Activated T-cell treated with anti-CD3 and anti-CD28 coated beads, Interleukin-2, amount 50 U/mL, for 4 hours (primary cell): ENCODE measurements at places on chromosomes 11 and 22.

DNA sequence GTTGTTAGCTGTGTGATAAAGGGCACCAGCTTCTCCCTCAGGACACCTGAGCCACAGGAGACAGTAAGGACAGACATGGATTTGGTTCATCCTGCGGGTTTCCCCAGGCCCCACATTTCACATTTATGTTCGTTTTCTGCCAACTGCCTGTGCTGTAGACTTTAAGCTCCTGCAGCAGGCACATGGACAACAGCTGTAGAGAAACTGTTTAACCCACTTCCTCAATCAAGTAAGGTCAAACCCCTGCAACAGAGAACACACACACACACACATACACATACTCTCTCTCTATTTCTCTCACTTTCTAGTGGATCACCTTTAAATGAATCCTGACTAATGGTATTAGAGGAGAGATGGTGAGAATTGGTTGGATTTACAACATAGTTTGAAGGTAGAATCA is 90.7 kb downstream of the C11orf87 start:
- DNase-seq: no peak

DNA sequence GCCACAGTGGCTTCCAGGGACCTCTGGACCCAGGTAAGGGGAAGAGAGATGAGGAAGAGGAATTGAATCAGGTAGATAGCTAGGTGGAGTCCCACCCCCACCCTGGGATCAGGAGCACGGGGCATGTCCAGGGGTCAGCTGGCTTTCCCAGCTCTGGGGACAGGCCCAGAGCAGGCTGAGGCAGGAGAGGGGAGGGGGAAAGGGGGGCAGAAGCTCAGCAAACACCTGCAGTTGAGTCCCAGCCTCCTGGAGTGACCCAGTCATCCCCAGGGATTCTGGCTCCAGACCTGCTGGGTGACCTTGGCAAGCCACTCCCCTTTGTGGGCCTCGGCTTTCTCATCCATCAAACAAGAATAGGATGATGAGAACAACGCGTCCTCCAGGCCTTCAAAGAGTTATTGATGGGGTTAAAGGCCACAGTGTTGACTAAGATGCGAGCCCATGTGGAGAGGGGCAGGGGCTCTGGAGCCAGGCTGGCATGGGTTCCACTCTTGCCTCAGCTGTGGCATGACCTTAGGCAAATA is 16.0 kb downstream of the STARD10 start:
- DNase-seq: no peak

DNA sequence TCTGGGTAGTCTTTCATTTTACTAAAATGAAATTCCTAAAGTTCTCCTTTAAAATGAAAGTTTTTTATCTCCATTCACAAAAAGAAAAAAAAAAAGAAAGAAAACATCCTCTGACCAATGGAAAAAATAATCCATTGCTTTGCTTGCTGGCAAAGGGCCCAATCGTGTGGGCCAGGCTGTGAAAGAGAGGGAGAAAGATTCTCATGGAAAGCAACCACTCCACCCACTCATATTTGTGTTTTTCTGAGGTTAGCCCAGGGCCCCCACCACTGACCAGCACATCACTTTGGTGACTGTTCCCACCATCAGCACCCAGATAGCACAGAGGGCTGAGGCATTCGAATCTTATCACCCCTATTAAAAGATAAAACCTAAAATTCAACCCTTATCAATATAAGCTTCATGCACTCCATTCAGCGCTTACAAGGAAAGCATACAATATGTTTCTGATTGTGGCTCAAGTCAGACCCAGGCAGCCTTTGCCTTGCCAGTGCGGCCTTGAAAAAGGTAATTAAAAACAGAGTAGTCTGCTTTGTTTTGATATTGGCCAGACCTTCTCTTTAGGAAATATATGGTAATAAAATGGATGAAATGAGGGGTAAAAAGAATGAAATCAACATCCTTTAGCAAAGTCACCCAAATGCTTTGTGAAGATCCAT is 192.8 kb downstream of the ETS1 start:
- no peak for DNase-seq

DNA sequence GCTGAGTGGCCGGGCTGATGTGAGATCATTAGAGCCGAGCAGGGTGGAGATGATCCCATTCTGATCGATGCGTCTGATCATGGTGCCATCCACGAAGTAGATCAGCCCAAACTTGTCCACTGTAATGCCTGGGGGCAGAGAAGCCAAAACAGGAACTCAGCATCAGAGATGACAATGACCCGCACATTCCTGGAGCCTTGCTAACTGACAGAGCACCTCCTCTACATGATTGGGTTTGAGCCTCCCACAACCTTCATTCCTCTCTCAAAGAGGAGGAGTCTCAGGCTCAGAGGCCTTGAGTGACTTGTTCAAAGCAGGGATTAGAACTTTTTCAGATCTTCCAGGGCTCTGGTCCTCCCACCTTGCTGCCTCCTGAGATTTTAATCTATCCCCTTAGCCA is 133.7 kb upstream of the NARS2 start:
- no peak for DNase-seq

- DNase-seq: no peak
These were observed 177.3 kb downstream of the GUCY1A2 start for GRCh38 chr11:106840947-106841346.

DNA sequence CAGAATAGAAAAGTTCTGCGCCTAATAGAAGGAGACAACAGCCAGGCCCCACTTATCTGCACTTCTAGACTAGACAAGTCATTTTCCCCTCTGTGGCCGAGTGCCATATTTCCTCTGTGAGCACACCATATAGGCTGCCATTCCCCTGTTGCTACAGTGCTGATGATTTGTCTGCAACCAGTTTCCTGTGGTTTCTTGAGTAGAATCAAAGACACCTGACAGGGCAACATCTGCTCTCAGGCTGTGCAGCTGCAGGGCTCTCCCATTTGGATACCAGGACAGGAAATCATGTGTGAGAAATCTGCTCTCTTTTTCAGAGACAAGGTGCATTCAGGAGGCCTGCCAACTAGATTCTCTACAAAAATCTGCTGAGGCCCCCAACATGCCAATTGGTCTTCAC is 879.3 kb downstream of the DLG2 start:
- no peak for DNase-seq

GRCh38 chr11:1695548-1696108 is 1.4 kb upstream of the KRTAP5-6 start:
- no peak for DNase-seq

DNA sequence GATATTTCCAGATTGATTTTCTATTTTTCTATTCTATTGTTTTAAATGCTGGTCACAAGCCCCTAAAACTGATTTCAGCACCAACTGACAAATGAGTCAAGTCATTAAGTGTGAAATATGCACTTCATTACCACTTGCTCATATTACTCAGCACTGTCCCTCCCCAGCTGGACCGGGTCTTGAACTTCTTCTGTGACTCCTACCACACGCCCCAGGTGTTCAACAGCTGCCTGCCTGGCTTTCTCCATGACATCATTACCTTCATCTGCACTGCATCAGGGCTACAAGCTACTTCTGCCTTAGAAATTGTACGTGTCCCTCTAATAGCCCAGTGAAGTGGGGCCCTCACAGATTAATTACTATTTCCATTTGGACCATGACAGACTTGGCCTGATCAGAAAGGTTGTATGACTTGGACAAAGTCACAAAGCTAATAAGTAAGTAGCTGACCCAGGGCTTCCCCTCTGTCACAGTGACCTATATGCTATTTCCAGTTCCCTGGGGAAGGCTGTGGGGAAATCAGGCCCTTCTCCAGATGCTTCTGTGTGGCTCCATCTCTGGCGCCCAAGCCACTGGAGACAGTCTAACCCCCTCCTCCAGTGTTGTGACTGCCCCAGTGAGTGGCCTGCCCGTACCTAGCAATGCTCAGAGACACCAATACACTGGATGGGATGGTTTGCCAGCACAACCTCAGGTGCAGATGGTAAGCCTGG is 18.1 kb downstream of the TBC1D10A start:
- DNase-seq: no peak

GRCh38 chr22:22133910-22134309 is 110.7 kb upstream of the VPREB1 start:
- DNase-seq: no peak

DNA sequence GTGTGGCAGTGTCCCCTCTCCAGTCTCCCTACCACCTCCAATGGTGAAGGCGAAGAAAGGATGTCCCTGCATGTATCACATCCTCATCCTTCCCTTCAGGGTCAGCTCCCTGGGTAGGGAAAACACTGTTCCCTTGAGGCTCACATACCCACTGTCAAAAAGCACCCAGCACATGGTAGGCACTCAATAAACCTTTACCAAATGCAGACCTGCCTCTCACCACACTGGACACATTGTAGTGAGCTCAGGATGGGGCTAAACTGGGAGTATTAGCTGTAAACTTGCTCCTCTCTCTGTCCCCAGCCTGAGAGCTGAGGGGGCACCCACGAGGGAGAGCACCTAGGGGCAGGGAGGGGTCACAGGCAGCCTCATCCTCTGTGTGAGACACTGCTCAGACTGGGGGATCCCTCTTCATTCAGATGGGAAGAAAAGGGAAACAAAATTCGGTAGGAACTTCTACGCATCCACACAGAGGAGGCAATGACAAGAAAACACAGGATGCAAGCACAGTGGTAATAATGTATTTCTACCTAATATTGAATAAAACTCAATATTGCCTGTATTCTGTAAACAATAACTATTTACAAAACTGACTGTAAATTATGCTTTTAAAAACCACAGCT is 101.6 kb upstream of the TOP3B start:
- no peak for DNase-seq

DNA sequence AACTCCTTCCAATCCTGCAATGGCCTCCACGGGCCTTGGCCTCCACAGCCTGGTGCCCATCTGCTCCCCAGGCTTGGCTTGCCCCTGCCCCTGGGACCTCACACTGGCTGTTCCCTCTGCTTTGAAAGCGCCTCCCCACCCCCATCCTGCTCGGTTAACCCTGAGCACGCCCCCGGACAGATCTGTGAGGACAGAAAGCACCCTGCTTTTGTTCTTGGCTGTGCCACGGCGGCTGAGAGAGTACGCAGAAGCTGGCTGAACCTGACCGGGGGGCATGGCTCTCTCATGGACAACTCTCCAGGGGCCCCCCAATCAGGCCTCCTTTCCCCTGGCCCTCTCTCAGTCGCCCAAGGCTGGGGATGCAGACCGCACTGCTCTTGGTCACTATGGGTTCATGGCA is 20.2 kb upstream of the RASL10A start:
- no peak for DNase-seq

GRCh38 chr11:74777877-74778276 is 29.2 kb downstream of the RNF169 start:
- no peak for DNase-seq

GRCh38 chr22:47190276-47190956 is 428.0 kb downstream of the TBC1D22A start:
- DNase-seq: no peak

GRCh38 chr11:101686514-101686913 is 102.7 kb upstream of the TRPC6 start:
- no peak for DNase-seq

GRCh38 chr11:35815556-35816315 is 128.1 kb upstream of the LDLRAD3 start:
- no peak for DNase-seq

DNA sequence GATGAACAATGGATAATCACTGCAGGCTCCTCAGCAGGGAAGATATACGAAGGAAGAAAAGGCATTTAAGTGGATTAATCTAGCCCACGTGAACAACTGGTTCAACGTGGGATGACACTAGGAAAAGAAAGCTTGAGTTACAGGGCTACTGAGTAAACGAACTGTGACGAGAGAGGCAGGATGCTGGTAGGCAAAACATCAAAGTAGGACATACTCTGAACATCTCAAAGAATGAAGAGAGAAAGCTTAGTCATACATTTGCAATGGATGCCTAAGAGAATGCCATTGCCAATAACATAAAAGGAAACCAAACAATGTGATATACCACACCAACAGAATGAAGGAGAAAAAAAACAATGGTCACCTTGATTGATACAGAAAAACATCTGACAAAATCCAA is 12.9 kb downstream of the USP28 start:
- no peak for DNase-seq

- peak; percentile 35 for DNase-seq
These were observed 616 bp downstream of the BTBD10 start for GRCh38 chr11:13462311-13462900.

GRCh38 chr11:103716363-103716762 is 320.1 kb upstream of the DDI1 start:
- DNase-seq: no peak
